ENCODE measurements at places on chromosomes 6 and 20.

DNA sequence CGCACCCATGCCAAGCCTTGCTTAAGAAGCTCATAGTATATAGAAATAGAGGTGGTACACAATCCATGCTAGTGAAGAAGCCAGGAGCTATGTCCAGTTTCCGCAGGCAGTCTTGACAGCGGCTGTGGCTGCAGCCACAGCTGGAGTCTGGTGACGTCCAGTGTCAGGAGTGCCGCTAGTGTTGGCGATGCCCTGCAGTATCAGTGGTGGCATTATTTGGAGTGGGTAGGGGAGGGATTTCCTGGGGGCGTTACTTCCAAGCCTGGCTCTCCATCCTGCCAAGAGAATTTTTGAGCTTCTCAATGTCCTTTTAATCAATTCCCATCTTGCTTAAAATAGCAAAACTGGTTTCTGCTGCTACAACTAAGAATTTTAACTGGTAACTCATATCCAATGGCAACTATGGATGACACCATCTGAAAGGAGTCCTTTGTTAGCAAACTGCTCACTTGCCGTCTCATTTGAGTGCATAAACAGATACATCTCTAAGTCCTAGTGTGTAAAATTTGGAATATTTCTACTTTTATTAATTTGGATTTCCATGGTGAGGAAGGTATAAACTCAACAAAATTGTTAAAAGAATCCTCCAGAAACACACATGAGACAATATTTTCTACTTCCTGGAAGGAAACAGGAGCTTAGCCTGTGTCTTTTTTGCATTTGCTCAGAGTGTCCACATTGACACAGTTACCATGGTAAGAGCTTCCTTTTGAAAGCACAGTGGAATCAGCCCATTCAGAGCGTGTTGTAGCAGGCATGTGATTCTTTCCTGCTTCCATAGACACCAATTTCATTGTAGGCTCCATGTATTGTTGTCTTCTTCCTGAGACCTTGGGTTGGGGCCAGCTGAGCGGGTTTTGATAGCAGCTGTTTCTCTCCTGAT, 44.6 kb upstream of the PXDC1 start:
- DNase-seq = no peak

DNA sequence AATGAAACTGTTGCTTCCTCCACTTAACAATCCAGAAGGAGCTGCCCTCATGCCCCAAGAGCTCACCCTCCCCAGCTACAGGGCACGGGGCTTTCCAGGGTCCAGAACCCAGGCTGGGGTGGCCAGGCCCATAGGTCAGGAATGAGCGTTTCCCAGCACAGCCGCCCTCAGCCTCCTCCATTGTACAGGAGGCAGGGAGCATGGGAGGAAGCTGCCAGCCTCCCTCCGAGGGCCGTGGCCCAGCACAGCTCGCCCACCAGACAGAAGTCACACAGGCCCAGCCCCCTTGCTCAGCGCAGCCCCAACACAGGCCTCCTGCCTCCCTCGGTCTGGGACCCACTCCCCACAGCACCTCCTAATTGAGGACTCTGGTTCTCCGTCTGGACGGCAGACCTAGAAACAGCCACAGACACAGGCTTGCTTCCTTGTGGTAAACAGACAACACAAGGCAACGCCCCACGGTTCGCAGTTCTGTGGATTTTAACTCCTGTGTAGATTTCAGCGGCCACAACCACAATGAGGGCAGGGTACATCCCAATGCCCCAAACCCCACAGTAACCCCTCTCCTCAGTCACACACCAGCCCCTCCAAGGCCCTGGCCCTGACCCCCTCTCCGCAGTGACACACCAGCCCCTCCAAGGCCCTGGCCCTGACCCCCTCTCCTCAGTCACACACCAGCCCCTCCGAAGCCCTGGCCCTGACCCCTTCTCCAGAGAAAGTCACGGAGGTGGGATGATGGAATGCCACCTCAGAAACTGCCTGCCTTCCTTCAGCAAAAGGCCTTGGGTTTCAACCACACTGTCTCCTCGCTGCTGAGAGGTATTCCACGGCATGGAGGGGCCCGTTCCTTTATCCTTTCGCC, 173.5 kb downstream of the DLL1 start:
- DNase-seq = no peak

DNA sequence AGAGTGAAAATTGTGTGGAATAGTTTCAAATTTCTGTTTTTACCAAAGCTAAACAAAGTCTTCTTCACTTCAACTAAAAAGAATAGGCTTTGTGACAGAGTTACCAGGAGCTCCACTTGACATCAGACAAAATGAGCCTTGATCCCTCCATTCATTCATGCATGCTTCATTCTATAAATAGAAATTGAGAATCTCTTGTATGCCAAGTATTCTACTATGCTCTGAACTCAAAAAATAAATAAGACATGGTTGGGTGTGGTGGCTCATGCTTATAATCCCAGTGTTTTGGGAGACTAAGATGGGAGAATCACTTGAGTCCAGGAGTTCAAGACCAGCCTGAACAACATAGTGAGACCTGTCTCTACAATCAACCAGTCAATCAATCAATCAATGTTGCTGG, 236.6 kb upstream of the FAM83B start:
- DNase-seq = no peak

DNA sequence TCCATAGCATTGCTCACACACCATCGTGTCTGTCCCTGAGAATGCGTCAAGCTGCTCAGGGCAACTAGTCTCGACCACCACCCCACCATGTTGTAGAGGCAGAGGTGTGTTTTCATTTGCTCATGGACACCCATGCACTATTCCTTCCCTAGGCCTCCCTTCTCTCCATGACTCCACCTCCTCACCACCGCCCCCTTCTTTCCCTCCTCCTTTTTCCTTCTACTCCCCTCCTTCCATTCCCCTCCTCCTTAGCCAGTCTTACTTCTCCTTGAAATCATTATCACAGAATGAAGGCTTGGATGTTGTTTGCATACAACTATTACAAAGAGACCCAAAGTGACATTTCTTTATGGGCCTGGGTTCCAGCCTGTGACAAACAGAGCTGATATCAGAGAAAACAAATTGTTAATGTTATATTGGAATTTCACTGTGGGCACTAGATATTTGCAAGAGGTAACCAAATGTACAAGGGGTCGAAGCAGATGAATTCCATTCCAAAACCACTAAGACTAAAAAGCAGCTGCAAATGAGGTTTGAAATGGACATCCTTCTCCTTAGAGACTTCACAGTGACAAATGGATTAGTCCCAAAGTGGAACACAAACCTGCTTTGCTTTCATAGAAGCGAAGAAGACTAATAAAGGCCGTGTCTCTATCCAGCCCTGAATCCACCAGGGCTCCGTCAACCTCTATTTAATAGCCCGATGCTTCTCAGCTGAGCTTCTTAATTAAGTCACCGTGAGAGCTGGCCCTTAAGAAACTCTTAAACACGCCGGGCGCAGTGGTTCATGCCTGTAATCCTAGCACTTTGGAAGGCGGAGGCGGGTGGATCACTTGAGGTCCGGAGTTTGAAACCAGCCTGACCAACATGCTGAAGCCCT, 275.8 kb upstream of the SULF2 start:
- no peak for DNase-seq

DNA sequence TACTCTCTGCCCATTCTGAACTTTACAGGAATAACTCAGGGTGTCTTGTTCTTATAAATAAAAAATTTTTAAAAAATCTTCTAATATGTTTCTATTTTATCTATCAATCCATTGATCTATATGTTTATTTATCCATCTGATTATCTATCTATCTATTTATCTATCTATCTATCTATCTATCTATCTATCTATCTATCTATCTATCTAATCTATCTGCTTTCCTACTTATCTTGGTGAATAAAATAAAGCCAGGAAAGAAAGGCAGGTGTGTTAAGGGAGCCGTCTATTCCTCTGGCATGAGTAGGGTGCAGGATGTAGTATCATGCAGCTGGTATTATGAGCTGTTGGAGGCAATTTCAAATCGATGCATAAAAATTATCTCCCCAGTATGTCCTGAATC, 153.0 kb downstream of the FOXA2 start:
- no peak for DNase-seq

DNA sequence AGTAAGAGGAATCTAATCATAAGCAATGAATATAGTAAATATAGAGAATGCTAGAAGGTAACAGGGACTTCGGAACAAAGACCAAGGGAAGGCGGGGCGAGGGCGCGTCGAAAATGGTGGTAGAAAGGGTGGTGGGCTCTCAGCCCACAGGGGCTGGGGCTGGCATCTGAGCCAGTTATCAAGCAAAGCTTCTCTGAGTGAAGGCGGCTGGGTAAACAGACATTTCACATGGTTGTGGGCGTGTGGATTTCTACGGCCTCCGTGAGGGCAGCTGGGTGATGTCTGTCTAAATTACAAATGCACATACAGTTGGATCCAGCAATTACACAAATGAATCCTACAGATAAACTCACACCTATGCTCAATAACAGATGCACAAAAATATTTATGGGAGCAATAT, 56.6 kb downstream of the TOX2 start:
- no peak for DNase-seq

GRCh38 chr6:30325150-30325872, 1.4 kb upstream of the TRIM39 start:
- DNase-seq = no peak

- no peak for DNase-seq
Observed at GRCh38 chr20:33647603-33648395, 14.3 kb upstream of the C20orf144 start.

GRCh38 chr6:14272737-14273085, 155.1 kb downstream of the CD83 start:
- DNase-seq = no peak

DNA sequence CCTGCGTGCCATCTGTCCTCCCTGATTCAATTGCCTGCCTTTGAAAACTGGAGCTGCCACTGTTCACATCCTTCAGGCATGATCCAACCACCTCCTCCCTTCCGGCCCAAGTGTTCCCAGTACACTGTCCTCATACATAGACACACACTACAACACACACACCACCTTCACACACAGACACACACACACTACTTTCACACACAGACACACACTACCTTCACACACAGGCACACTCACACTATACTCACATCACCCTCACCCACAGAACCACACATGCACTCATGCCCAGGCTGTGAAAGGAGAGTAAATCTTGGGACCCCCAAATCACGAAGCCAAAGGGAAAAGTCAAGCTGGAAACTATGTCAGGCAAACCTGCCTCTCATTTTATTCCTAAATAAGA, 109.4 kb upstream of the MYLIP start:
- DNase-seq = no peak

- DNase-seq = no peak
Observed at GRCh38 chr20:30288346-30288745, 969.1 kb upstream of the DEFB115 start.

GRCh38 chr20:60581606-60582115, 623.4 kb downstream of the CDH26 start:
- DNase-seq = no peak

DNA sequence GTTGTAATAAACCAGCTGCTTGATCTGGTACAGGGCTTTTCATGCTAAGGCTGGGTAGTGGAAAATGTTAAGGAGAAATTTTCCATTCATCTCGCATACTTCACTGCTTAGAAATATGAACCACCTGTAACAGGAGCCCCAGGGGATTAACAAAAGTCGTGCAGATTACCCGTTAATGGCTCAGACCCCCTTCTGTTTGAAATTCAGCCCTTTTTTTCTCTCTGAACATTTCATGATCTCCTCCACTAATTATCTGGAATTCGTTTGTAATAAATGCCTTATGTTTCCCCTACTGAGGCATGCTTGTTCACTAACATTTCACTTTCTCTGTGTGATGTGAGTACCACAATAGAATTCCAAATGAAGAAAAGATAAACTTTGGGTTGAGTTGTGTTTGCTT, 336.4 kb upstream of the HSF2 start:
- DNase-seq = no peak

DNA sequence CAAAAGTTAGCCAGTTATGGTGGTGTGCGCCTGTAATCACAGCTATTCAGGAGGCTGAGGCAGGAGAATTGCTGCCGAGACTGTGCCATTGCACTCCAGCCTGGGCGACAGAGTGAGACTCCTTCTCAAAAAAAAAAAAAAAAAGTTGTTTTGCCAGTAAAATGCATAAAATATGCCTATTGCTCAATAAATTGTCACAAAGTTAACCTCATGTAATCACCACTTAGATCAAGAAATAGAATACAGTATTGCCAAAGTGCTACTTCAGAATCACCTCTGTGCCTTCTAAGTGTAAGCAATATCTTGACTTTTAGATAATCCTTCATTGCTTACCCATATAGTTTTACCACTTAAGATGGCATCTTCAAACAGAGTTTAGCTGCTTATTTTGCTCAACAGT, 80.7 kb downstream of the TRMT11 start:
- no peak for DNase-seq

GRCh38 chr6:41576667-41577066, 30.5 kb downstream of the FOXP4 start:
- DNase-seq = no peak

GRCh38 chr6:160766657-160766988, 64.6 kb downstream of the PLG start:
- no peak for DNase-seq

DNA sequence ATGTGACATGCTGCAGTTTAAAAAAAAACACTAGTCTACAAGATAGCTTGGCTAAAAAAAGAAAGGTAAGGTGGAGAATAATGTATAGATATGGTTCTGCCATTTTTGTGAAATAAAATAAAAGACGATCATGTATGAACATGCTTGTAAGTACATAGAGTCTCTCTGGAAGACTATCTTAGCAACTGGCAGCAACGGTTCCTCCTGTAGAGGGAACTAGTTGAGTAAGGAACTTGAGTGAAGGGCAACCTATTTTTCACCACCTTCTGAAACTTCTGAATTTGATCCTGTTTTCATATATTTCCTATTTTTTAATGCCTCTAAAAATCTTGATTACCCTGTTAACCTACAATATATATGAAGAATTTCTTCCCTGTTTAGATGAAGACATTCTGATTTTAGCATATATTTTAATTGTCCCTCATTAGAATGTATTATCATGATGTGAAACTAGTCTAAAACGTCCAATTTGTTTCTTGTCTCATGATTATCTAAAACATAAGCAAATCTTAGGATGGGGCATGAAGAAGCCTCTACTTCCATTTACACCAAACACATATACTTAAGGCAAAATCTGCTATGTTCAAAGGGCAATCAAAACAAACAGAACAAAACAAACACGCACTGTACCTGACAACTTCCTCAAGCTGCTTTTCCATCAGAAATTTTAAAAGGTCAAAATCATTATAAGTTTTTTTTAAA, 202.5 kb downstream of the ISM1 start:
- no peak for DNase-seq

- no peak for DNase-seq
Observed at GRCh38 chr6:116411284-116411623, 40.5 kb downstream of the DSE start.

DNA sequence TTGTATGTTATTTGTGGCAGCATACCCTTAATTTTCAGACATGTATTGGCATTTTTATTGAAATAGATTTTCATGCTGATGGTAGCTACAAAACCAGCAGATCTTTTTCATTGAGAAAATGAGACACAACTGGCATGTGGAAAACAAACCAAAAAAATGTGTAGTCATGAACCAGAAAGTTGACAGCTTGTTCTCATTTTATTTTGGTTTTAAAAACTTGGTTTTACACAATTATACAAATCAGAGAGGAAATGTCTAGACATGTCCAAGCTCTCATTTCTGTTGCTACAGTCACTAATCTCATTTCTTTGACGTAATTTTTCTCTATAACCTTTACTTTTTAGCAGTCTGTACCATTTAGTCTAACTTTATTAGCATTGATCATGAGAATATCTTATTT, 85.4 kb downstream of the GRIK2 start:
- DNase-seq = no peak

Data from left renal pelvis (tissue), 4 donors.